ENCODE measurements at places on chromosomes 12 and 14.

DNA sequence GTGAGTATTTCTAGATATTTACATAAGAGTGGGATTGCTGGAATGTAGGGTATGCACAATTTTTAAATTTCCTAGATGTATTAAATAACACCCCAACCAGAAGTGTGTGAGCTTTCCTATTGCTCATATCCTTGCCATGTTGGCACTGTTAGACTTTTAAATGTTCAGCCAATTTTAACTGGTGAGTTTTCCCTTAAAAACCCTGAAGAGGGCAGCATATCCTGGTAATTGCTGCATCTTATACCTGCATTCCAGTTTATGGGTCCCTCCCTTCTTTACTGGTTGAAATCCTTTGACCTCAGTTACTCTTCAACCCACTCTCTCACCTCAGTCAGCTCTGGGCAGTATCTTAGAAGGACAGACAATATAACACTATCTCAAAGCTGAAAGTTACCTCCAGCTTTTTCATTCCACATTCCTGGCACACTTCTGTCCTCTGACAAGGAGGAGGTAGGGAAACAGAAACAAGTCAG, 270.6 kb downstream of the PAWR start:
- no peak for DNase-seq

DNA sequence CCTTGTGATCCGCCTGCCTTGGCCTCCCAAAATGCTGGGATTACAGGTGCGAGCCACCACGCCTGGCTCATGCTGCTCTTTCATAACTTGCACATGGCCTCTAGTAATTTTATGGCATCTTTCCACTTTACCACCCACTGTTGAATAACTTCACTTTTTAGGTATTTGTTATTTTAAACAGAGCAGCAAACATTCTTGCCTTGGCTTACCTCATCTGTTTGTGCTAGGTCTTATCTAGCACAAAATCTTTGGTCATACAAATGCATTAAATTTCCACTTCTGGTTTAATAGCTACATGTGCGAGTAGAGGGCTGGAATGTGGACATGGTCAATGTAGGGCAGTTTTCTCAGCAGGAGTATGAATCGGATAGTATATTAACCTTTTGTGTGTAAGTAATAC, 38.8 kb upstream of the ATF7IP start:
- no peak for DNase-seq

GRCh38 chr12:124788936-124789555, 74.6 kb downstream of the SCARB1 start:
- DNase-seq = no peak

- DNase-seq = no peak
Observed at GRCh38 chr14:91585856-91586255, 75.7 kb upstream of the PPP4R3A start.

DNA sequence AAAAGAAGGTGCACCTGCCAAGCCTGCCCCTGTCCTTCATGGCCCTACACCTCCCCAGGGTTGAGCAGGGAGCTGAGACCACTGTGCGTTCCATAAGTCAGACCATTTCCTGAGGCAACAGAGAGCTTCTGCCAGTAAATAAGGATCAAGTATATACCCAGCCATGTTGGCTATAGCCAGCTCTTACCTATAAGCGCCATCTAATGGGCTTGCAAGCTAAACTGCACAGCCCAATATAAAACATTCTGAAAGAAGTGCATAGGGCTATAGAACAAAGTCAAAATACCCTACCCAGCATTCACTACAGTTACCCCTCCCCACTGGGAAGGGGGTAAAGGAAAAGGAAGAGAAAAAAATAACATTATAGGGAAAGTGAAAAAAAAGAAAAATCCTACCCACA, 59.3 kb upstream of the SCAF11 start:
- no peak for DNase-seq

- no peak for DNase-seq
Observed at GRCh38 chr12:123787466-123787865, 25.4 kb downstream of the DNAH10 start.

DNA sequence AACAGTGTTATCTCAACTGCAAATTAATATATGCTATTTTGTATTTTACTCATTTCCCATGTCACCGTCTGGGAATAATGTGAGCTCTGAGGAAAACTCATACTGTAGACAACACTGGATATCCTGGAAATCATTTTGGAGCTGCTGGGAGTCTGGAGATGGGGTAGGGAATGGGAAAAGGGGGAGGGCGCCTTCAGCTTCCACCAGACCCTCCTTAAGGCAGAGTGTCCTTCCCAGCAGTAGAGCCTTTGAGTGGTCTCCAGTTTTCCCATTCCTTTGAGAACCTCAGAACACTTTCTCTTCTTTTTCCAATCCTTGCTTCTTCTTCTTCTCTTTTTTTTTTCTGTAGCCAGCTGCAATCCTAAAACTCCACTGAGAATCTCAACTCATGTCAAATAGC, 5.4 kb upstream of the LRIG3 start:
- no peak for DNase-seq

DNA sequence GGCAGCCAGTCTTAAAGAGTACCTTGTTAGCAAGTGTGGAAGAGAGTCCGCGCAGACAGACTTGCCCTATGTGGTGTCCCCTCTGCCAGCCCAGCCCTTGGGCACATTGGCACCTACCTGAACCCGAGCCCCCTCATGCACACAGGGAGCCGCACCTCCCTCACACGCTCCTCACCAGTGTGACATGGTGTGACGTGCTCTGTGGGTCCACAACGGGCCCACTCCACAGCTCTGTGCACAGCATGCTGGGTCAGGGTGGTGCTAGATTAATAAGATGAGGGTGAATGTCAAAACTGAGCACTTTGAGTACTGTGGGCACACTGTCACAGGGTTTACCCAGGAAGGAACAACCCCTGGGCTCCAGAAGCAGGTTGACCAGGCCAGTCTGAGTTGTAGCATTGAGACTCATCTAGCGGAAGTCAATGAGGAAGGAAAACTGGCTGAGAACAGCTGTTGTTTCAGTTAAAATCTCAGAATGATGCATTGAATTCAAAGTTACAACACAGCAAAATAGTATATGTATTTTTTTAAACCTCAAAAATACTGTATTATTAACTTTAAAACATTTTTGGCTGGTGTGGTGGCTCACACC, 53.4 kb upstream of the AMN start:
- DNase-seq = no peak

GRCh38 chr14:24828486-24828885, 194.5 kb upstream of the GZMB start:
- no peak for DNase-seq

GRCh38 chr12:68392376-68392775, 60.2 kb upstream of the MDM1 start:
- DNase-seq = no peak

- no peak for DNase-seq
Observed at GRCh38 chr12:130788515-130788914, 50.5 kb downstream of the STX2 start.

GRCh38 chr14:94153750-94154342, 20.3 kb upstream of the PPP4R4 start:
- no peak for DNase-seq

- no peak for DNase-seq
Observed at GRCh38 chr12:46124848-46125619, 134.7 kb upstream of the SCAF11 start.

- DNase-seq = no peak
Observed at GRCh38 chr12:49154221-49154620, 23.0 kb upstream of the TUBA1B start.

DNA sequence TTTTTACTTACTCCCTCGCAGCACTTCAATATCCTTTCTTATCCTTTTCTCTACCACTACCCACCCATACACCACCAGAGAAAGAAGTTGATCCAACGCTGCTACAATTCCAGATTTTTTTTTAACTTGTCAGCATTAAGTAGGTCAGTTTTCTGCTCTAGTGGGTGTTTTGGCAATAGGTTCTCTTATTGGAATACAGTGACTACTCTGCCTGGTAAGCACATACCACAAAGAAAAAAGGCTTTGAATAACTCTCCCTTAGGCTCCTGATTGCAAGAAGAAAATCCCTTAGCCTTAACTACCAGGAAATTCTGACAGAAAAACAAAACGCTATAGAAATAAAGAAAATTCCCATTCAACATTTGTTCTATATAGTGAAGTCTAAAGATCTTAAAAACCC, 72.0 kb downstream of the NUMB start:
- DNase-seq = no peak

GRCh38 chr14:66476964-66477363, 9.2 kb upstream of the CCDC196 start:
- DNase-seq = no peak

GRCh38 chr12:80282761-80283160, 161.3 kb upstream of the PTPRQ start:
- DNase-seq = no peak

All from GOT3 (cell line).